ENCODE measurements at places on chromosomes 7 and 10.

GRCh38 chr10:33414841-33415240, 80.4 kb upstream of the NRP1 start:
- no peak for DNase-seq

DNA sequence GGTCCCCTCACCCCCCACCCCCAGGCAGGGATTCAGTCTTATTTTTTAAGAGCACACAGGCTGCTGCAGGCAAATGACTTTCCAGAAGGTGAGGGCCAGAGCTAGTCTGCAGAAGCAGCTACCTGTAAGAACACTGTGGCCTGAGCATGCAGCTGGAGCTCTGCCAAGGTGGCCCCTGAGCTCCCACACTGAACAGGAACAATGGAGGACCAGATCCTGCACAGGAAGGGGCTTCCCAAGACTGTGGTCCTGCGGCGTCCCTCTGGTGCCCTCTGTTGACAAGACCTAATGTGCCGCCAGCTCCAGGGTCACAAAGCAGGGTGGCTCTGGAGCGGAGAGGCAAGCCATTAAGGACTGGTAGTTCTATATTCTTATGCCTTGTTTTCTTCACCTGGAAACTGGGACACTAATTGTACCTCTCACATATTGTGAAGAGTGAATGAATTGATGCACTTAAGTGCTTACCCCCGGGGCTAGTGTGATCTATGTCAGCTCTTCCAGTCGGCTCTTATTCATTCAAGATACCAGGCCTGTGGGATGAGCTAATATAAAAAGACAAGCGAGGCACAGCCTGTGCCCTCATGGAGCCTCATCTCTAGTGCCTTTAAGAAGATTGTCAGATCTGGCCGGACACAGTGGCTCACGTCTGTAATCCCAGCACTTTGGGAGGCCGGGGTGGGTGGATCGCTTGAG, 8.0 kb upstream of the BEND7 start:
- peak; percentile 14 for DNase-seq

- DNase-seq: no peak
Observed at GRCh38 chr7:1678081-1678543, 8.0 kb downstream of the ELFN1 start.

DNA sequence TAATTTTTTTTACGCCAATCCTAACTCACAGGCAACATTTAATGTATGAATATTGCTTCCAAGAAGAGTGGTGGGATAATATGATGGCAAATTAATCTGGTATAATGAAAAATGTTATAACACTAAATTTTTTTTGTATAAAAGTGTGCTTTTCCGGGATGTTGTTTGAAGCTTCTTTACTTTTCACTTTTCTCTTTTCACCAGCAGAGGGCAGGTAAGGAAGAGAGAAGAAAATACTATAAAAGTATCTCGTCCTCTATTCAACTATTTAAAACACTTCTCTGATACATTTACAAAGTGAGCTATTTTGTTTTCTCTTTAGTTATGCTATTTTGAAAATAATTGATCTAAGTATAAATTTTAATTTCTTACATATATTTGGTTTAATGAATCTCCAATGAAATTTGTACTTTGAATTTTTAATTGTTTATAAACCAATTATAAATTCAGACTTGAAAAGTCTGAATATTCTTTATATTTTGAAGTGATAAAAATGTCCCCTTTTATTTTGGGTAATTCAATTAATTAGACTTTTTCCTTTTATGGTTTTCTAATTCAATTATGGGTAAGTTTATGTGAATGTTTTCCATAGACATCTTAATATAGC, 20.7 kb upstream of the CFTR start:
- DNase-seq: peak; percentile 47

- DNase-seq: no peak
Observed at GRCh38 chr7:92991190-92991589, 126.6 kb downstream of the SAMD9 start.

GRCh38 chr10:128763588-128763987, 637.4 kb upstream of the MKI67 start:
- no peak for DNase-seq

DNA sequence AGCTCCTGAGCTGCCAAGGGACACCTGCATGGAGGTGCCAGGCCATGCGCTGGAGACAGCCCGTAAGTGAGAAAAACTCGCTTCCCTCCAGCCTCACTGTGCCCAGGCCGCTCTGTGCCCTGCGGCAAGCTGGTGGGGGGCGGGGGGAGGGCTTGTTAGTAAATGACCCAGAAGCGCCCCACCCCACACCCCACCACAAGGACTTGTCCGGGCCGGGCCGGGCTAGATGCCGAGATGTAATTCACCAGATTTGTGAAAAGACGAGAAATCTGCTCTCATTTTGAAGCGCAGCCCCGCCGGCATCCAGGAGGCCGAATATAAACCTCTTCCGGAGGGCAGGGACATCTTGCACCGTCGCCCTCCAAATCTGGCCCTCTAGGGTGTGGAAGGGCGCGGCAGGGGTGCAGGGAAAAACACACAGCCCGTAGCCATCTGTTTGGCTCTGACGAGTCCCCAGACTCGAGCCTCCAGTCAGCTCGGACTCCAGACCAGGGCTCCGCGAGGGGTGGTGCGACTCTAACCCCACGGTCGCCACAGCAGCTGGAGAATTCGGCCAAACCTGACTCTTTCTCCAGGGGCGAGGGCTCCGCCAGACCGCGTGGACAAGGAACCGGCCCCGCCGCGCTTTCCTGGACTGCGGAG, 14.8 kb downstream of the TLX1 start:
- DNase-seq: no peak

GRCh38 chr7:43302211-43302711, 189.8 kb downstream of the HECW1 start:
- DNase-seq: no peak

GRCh38 chr7:1943933-1944618, 274.0 kb downstream of the ELFN1 start:
- DNase-seq: peak; percentile 32

DNA sequence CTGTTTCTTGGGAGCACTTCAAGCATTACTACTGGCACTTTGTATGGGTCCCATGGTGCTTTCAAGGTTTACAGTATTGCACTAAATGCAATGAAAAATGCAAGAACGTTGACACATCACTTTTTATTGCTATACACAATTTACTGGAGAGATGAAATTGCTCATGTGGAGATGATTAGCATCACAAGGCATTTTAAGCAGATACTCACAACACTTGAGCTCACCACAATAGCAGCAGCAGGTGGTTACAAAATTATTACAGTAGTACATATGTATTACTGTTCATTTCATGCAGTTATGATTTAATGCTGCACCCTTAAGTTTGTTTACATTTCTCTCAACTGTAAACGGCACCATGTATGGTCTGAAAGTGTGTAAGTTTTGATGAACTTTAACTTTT, 537.7 kb downstream of the GRM8 start:
- no peak for DNase-seq

GRCh38 chr10:46223064-46223480, 63.7 kb upstream of the ANTXRL start:
- DNase-seq: no peak

DNA sequence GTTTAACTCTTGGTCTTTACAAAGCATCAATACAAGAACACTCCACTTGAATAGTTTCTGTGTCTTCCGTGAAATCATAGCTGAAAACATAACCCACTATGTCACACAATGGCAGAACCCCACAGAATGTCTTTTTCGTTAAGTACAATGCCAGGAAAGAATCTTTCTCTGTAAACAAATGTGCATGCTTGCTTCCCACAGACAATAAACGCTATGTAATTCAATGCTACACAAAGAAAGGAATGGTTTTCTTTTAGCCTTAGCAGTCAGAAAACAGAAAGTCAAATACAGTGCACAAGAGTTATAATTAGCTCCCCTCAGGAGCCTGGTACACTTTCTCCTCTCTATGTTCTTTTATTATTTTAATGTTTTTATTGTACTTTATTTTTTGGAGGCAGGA, 186.1 kb downstream of the SRPK2 start:
- no peak for DNase-seq

GRCh38 chr7:48074204-48074654, 14.8 kb upstream of the UPP1 start:
- DNase-seq: no peak

DNA sequence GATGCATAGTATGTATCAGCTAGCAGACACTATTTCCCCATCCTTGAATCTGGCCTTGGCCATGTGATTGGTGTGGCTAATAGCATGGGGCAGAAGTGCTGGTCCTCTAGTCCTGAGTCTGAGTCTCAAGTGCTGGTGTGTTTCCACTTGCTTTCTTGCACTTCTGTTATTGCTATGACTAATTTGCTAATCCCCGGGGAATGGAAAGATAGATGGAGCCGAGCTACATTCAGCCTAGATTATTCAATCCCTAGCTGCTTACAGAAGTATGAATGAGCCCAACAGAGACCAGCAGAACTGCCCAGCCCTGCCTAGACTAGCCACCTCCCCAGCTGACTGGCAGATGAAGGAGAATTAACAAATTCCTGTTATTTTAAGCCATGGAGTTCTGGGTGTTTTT, 53.2 kb upstream of the SYPL1 start:
- no peak for DNase-seq

- DNase-seq: no peak
Observed at GRCh38 chr7:87933605-87933952, 472 bp upstream of the ADAM22 start.

- DNase-seq: no peak
Observed at GRCh38 chr7:2435146-2435545, 31.7 kb downstream of the CHST12 start.

DNA sequence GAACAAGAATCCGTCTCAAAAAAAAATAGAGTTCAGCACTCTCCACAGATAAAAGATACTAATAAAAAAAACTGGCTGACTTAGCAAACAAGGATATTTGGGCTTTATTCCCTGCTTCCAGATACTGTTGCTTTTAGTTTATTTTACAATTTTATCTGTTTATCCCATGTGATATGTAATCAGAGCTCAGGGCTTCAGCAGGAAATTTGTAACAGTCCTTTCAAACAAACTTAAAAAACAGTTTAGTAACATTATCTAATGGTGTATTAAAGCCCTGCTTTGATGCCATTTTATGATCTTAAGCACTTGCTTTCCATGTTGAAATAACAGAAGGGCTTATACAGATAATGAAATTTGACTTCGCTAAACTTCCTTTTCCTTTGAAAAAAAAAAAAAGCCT, 28.1 kb downstream of the DCLRE1A start:
- no peak for DNase-seq

DNA sequence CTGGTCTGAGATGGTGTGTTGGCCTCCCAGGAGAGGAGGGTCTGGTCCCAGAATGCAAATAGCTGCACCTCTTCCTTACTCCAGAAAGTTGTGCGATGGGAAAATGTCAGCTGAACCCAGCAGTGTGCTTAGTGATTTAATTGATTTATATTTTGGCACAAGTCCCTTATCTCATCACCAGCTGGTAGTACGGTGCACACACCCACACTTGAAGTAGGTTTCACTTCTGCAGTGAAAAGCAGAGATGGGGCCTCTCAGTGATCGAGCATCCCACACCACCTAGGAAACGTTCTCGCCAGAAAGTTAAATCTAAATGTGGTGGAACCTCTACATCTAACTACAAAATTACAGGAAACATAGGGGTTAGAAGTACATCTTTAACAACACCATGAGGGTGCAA, 80.4 kb downstream of the UBE3C start:
- no peak for DNase-seq

- DNase-seq: no peak
Observed at GRCh38 chr10:12774204-12774894, 227.2 kb downstream of the CCDC3 start.

DNA sequence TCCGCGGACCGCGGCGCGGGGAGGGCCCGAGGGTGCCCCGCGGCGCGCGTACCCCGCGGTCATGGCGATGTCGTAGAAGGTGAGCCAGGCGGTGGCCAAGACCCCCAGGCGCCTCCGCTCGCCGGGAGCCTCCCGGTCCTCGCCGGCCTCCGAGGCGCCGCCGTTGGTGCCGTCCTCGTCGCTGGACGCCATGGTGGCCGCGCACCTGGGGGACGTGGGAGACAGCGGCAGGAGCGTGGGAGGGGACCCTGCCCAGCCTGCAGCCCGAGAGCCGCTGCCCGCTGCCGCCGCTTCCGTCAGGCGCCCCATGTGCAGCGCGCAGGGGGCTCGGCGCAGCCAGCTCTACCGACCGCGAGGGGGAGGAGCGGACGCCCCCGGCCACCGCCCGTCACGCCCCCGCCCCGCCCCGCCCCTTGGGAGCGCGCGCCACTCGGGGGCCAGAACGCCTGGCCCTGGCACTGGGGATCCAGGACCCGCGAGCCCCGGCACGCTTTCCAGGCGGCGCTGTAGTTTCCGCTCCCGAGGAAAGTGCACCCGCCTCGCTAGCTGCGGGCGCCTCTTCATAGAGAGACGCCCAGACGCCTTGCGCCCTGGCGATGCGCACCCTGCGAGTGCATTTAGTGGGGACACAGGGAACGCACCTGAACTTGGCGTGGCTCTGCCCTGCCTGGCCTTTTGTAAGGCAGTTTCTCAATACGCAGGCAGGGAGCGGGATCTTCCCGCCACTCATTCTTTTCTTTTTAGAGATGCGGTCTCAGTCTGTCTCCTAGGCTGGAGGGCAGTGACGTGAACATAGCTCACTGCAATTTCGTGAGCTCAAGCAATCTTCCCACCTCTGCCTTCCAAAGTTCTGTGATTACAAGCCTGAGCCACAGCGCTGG, at the start of gene HACD1:
TSS of gene HACD1 (minus strand) at position 344 of the 881 bp plus-strand sequence. CDS start at position 309, 35 bp downstream.
- peak; percentile 63 for DNase-seq

DNA sequence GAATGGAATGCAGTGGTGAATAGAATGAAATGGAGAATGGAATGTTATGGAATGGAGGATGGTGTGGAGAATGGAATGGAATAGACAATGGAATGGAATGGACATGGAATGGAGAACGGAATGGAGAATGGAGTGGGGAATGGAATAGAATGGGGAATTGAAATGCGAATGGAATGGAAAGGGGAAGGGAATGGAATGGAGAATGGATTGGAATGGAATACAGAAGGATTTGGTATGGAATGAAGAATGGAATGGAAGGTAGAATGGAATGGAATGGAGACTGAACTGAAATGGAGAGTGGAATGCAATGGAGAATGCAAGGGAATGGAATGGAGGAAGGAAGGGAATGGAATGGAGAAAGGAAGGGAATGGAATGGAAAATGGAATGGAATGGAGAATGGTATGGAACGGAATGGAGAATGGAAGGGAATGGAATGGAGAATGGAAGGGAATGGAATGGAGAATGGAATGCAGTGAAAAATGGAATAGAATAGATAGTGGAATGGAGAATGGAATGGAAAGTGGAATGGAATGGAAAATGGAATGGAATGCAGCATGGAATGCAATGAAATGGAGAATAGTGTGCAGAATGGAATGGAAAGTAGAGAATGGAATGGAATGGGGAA, 94.8 kb downstream of the NSUN6 start:
- no peak for DNase-seq

All from Jurkat, Clone E6-1 (cell line).